ENCODE measurements at places on chromosomes 7 and 10. TPM values are rescaled to one million over a fixed set of nuclear protein-coding genes. Genes with fewer than 3 reads are reported as not detected.

- no peak for DNase-seq
These were observed 48.3 kb downstream of the ZMIZ1 start for GRCh38 chr10:79116801-79117723.

Gene ACBD7
- total RNA-seq = 3.1 TPM

- DNase-seq = no peak
These were observed 171.0 kb upstream of the SEMA3E start for GRCh38 chr7:83819911-83820310.

Gene WEE2
- total RNA-seq = not detected

DNA sequence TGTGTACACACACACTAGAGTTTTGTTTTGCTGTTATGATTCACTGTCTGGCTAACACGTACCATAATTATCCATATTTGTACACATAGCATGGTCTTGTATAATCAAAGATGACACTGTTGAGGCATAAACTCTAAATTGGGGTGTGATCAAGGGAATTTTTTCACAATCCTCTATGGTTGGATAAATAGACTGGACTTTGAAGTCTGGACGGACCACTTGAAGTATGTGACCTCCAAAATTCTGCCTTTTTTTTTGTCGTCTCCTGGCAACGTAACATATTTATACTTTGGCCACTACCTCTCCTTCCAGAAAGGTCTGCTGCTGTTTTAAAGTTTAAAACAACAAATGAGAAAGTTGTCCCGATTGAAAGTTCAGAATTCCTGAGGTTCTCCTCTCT is 193.4 kb downstream of the CACNB2 start:
- DNase-seq = no peak

DNA sequence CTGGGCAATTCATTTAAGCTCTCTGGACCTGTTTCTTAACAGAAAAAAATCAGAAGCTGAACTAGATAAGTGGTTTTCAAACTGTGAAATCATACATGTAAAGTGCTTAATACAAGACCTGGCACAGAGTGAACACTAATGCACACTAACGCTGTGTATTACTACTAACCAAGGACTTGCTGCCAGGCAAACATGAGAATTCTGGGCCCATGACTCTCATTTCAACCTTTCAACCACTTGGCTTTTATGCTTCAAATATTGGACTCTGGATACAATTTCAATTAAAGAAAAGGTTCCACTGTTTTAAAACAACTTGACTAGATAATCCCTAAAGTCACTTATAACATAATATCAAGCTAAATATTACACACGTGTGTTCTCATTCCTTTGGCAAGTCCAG is 73.4 kb downstream of the SRPK2 start:
- no peak for DNase-seq

Gene DDC
- not detected for total RNA-seq

All from activated naive CD4-positive, alpha-beta T cell treated with anti-CD3 and anti-CD28 coated beads, Interleukin-2, amount 50 U/mL, for 72 hours (primary cell).